ENCODE measurements at places on chromosomes 2 and 18.

DNA sequence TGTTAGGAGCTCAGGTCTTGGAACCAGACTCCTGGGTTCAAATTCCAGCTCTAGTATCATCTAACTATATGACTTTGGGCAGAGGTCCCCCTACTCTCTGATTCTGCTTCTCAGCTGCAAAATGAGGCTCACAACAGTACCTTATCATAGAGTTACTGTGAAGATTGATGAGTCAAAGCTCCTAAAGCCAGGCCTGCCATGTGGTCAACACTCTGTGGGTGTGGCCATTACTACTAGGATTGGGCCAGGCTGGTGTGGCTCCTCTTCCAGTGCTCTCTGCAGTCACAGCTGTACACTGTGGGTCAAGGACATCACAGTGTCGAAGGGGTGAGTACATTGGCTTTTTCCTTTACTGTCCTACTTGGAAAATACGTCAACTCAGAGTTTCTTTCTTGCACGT lies 22.6 kb downstream of the CAPN13 start:
- no peak for DNase-seq

DNA sequence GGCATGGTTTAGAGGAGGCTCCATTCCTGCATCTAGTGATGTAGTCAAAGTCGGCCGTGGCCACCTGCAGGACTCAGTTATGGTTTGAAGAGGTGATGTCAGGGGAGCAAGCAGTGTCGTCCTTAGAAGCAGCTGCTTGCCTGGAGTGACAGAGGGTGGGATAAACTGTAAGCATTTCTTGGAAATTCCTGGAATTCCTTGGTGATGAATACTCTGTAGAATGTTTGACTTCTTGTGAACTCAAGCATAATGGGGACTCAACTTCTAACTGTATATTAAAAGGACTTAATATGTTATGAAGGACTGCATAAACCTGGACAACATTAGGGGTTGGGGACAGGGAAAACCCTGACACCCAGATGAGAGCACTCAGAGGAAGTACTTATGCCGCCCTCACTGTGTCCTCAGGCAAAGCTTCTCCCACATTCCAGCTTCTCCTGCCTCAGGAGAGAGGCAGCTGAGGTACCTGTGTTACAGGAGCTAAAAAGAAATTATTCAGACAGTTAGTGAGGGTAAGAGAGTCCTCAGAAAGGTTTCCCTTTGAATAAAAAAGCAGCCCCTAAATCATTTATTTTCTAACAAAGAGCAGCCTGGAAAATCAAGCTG lies 459.9 kb upstream of the CELF4 start:
- no peak for DNase-seq

GRCh38 chr18:12449051-12449785 lies 41.5 kb downstream of the PRELID3A start:
- DNase-seq = no peak

DNA sequence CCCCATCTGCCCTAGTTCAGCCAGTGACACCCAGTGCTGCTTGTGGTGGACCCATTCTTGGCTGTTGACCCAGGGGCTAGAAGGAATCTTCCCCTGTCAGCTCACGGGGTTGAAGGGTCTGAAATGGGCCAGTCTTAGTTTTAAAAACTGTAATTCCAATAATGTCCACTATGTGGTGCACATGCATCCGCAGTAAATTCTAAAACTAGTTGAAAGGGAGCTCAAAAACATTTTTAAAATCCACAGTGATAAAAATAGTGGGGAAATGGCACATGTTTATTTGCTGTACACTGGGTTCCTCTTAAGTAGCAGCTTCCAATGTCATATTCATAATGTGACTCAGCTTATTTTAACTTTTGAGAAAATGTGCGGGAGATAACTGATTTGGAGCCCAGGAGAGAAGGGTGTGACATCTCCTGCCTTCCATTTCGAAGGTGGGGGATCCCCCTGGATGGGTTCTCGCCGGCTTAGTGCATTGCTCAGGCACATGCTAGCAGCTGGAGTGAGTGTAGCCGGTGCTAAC lies 32.8 kb downstream of the GRHL1 start:
- peak; percentile 10 for DNase-seq

- no peak for DNase-seq
Measured at GRCh38 chr2:151792589-151792988, 35.6 kb downstream of the ARL5A start.

GRCh38 chr2:63764630-63765029 lies 77.1 kb upstream of the UGP2 start:
- no peak for DNase-seq

GRCh38 chr2:240239325-240239724 lies 98.9 kb upstream of the OTOS start:
- DNase-seq = no peak

DNA sequence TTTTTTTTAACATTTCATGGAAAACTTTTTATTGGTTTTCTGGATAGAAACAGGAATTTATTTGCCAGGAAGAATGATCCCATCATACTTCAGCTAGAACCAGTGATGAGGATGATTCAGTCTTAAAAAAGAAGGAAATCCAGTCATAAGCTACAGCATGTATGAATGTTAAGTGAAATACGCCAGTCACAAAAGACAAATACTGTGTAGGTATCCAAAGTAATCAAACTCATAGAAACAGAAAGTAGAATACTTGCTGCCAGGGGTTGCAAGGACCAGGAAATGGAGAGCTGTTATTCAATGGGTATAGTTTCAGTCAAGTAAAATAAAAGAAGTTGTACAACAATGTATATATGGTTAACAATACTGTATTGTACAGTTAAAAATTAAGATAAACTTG lies 21.3 kb downstream of the PSME4 start:
- DNase-seq = no peak

- DNase-seq = no peak
Measured at GRCh38 chr2:242057379-242058040, 188.0 kb downstream of the RTP5 start.

DNA sequence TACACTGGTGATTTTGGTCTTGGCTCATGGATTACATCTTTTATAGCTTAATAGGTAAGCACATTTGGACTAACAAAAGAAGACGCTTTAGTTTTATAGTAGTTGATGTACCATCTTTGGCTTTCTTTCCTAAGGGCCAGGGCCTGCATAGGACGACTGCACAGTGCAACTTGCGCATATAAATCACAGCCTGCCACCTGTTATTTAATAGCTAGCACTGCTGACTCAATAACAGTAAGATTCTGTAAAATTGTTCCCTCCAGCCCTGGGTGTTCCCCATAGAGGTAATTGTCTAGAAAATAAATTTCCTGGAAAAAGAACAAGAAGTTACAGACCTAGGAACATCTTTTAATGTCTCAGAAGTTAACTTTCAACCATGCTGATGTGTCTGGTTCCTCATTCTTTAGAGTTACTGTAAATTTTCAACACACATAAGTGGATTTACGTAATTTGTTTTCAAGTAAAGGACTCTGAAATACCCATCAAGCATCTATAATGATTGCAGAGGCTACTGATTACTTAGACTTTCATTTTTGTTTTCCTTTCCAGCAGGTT lies 594.2 kb upstream of the NXPH2 start:
- no peak for DNase-seq

GRCh38 chr18:76388261-76388660 lies 106.8 kb downstream of the ZNF516 start:
- DNase-seq = no peak

All from CD4-positive, alpha-beta T cell treated with Interleukin-1 beta for 1 hour (primary cell).